ENCODE measurements at places on chromosomes 11 and 22. TPM values are rescaled to one million over a fixed set of nuclear protein-coding genes. Genes with fewer than 3 reads are reported as not detected.

Gene KRTAP5-11
- not detected for total RNA-seq

Gene OR51E2
- under 0.01 TPM for total RNA-seq

Gene PANX3
- total RNA-seq: not detected

Gene OR51B5
- total RNA-seq: 0.46 TPM

Gene MLC1
- total RNA-seq: 74.5 TPM

Measured in diencephalon (tissue), 1 donor.